Stimulated activated CD4-positive, alpha-beta T cell treated with anti-CD3 and anti-CD28 coated beads, Interleukin-1b, Interleukin-23, amount 100 ng/mL, for 1 hour (primary cell): ENCODE measurements at places on chromosomes 7 and 10.

GRCh38 chr10:104128214-104128613 is 6.2 kb downstream of the SFR1 start:
- DNase-seq, result no peak

DNA sequence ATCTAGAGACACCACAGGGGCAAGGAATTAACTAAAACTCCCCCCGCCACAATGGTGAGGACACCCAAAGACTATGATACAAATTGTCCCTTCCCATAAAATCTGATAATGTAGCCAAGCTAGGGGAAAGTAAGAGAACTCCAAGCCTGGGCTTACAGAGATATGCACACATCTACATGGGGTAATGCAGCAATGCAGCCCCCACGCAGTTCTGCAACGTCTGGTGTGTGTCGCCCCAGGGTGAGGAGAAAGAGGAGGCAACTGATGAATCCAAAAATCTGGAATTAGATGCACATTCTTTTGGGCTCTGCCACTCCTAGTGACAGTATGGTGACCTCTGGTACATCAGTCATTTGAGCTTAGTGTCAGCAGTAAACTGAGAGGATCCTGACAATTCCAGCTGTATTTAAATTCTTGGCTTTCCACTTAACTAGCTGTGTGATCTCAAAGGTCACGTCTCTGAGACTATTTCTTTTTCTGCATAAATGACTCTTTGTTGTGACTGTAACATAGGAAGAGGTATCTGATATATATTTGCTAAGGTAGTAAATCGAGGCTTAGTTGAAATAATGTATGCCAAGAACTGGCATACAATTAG is 51.5 kb downstream of the PIP4K2A start:
- DNase-seq, result no peak

- no peak for DNase-seq
Observed at GRCh38 chr7:140342727-140343514, 55.4 kb downstream of the SLC37A3 start.

DNA sequence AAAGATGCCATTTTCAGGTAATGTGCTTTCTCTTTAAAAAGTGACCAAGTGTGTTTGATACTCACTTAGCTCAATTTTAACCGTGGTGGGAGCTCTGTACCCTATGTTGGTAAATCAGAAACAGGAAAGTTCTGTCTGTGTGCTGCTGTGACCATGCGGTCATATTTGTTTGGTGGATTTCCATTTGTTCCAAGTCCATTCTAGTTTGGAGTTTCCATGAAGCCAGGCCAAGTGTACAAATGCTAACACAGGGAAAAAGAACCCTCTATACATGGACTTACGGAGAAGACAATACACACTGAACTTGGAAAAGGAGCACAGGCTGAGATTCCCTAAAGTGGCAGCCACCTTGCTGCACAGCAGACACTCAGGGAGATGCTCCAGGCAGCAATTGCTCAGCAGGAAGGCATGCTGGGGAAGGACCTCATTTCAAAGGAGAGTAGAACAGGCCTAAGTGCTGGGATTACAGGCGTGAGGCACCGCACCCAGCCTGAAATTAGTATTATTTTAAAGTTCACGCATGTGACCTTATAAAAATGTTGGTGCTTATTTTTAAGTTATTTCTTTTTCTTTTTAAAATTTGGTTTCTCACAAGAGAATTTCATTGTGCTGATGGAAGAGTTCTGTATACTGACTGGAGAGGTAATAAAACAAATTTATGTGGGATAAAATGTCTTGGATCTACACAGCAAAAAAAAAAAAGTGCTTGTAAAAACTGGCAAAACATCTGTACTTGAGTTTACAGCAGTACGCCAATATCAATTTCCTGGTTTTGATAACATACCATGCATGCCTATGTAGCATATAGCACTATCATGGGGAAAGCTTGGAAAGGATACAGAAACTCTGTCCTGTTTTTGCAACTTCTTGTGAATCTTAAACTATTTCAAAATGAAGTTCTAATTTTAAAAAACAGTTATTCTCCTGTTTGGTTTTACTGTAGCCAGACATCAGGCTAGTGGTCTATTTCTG is 436.2 kb downstream of the KCNMA1 start:
- DNase-seq, result no peak

- no peak for DNase-seq
Observed at GRCh38 chr7:91431601-91432000, 167.4 kb downstream of the FZD1 start.

DNA sequence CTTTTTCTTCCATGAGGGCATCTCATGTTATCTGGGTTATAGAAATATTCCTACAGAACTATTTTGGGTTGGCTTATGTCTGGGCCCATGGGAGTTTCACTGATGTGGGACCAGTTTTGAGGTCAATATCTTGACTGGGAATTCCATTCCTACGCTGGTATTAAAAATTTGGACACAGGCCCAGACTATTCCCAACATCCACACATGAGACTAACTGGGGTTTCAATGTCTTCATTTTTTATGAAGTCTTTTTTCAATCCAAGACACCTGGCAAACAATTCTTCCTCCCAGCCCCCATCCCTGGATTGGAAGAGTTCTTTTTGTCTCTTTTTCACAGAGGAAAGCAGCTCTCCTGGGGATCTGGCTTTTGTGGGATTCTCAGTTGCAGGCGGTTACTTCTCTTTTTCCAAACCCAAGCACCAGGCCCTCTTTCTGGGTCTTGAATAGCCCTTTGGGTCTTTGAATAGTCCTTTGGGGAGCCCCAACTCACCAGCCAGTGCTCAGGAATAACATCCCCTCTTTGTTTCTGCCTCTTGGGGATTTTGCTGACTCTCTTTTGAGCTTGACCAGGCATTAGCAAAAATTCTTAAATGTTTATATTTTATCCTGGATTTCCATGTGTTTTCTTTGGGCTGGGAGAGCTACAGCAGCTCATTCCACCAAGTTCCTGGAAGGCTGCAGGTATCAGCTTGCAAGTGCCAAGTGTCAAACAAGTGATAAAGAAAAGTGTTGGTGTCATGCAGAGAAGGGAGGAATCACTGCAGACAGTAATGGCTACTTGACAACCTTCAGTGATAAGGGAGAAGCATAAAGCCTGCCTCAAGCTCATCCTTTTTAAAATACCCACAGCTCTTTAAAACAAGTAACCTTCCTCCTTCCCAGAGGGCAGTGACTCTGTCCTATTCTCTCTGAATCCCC is 234.3 kb downstream of the ADAM12 start:
- no peak for DNase-seq

DNA sequence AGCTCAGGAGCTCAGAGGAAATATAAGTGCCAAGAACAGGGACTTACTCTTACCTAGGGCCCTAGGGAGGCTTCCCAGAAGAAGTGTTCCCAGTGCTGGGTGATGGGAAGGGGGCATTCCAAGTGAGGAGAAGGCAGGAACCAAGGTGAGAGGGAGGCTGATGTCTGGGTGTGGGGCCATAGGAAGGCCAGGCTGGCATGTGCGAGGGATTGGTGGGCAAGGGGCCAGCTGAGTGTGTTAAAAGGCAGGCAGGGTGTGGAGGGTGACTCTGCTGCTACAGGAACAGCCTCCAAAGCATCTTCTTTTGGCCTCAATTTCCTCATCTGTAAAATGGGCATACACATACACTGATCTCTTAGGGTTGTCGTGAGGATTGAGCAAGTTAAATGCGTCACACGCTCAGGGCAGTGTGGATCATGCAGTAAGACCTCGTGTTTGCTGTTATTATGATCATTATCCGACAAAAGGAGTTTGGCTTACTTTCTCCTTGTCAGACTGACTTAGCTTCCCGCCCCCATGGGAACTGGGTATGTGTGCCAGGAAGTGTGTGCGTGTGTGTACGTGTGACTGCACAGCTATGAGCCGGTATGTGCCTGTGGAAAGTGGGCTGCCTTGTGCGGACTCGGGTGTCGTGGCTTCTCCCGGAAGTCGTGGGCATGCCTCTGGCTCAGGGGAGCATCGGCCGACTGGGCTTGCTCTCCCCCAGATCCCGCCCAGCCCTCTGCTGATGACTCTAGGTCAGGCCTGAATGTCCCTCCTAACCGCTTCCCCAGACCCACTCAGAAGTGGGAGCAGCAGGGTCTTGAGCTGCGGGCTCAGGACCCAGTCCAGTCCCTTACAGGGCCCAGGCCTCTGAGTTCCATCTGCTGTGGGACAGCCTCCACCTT is 59.6 kb downstream of the NEURL1 start:
- no peak for DNase-seq

DNA sequence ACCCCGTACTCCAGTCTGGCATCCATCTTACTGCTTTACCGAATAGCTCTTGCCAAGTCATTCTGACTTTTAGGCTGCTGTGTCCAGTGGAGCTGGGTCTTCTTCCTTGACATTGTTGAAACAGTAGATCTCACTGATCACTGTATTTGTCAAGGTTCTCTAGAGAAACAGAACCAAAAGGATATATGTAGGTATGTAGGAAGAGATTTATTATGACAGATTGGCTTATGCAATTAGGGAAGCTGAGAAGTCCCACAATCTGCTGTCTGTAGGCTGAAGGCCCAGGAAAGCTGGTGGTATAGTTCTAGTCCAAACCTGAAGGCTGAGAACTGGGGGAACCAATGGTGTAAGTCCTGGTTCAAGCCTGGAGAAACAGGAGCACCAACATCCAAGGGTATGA is 12.1 kb upstream of the PRRT4 start:
- DNase-seq, result no peak

- DNase-seq, result no peak
Observed at GRCh38 chr10:60896810-60897209, 47.2 kb downstream of the RHOBTB1 start.

DNA sequence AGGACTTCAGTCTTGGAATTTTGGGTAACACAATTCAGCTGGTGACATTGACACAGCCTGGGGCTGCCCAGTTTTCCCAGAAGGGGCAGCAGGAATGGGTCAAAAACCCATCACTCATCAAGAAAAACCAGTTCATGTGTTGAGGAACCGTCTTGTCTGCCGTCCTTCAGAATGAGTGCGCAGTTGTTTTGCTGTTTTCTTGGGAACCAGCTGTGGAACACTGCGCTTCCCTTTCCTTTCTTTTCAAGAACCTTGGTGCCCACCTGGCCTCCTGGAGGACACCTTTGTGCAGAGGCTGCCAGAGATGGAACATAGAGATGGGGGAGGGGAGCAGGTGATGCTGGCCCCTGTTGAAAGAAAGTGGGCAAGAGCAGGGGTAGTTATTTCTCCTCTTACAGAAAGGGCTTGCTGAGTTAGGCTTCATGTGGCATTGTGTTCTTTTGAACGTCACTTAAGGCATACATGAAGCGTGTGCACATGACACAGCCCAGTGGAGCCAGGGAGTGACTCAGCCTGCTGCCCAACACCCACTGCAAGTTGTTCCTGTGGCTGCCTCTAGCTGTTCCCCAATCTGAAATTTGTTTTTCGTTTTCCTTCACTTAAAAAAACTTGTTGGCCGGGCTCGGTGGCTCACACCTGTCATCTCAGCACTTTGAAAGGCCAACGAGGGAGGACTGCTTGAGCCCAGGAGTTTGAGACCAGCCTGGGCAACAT is 87.4 kb upstream of the TNS3 start:
- no peak for DNase-seq

- DNase-seq, result no peak
Observed at GRCh38 chr10:5929442-5929841, 39.4 kb downstream of the FBH1 start.

DNA sequence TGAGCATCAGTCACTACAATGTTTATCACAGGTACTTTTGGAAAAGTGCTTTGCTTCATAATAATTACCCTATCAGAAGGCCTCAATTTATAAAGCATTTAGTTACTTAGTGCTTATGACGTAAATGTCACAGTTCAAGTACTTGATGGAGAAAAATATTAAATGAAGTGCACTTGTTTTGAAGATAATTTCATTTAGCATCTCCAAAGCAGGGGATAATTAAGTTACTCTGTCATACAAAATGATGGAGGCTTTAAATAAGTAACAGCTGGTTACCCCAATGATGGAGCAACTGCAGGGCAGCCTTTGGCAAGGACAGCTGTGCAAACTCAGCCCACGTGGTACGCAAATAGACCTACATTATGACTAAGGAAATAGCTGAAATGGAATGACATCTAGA is 768.8 kb downstream of the GRM8 start:
- no peak for DNase-seq

DNA sequence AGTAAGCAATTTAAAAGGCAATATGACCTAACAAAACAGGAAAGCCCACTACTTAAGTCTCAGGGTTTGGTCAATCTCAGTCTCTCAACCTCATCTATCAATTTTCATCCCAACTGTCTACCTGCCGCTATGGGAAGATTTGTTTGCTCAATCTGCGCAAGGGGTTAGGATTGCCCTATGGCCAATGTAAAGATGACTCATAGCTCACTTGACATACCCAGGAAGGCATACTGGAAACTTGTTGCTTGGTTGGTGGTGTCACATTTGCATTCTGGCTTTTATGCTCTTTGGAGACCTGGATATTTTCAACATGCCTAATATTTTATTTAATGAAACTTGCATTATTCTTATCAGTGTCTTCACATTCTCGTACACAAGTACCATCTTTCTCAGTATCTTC is 78.1 kb upstream of the TMEM196 start:
- no peak for DNase-seq

GRCh38 chr7:129009437-129009836 is 45.5 kb downstream of the TNPO3 start:
- no peak for DNase-seq

GRCh38 chr7:135414850-135415439 is 95.0 kb downstream of the CNOT4 start:
- DNase-seq, result no peak

- DNase-seq, result no peak
Observed at GRCh38 chr10:112349521-112350085, 24.3 kb upstream of the ACSL5 start.

GRCh38 chr7:105524840-105525239 is 2.8 kb upstream of the PUS7 start:
- DNase-seq, result no peak

- DNase-seq, result no peak
Observed at GRCh38 chr7:70925411-70926115, 206.4 kb upstream of the GALNT17 start.

- no peak for DNase-seq
Observed at GRCh38 chr10:97280783-97281182, 11.7 kb downstream of the ARHGAP19 start.

GRCh38 chr10:95505084-95505610 is 56.0 kb downstream of the SORBS1 start:
- no peak for DNase-seq

GRCh38 chr10:12484941-12485805 is 135.8 kb downstream of the CAMK1D start:
- no peak for DNase-seq

DNA sequence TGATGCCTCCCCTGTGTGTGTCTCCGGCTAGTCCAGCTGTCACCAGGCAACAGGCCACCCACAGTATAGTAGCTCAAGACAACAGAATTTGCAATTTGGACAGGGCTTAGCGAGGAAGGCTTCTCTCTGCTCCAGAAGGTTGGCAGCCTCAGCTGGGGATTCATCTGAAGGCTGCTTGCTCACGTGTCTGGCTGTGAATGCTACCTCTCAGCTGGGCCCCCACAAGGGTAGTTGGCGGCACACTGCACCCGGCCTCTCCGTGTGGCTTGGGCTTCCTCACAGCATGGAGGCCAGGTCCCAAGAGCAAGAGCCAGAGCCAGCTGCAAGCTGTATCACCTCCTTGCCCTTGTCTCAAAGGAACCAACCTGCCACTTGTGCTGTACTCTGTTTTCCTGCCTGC is 19.2 kb downstream of the ECHDC3 start:
- no peak for DNase-seq
